Naive thymus-derived CD4-positive, alpha-beta T cell (primary cell): ENCODE measurements at places on chromosomes 1 and 21. TPM values are rescaled to one million over a fixed set of nuclear protein-coding genes. Genes with fewer than 3 reads are reported as not detected.

GRCh38 chr1:182614796-182615454 lies 10.7 kb upstream of the RGS16 start:
- DNase-seq = peak; percentile 26

DNA sequence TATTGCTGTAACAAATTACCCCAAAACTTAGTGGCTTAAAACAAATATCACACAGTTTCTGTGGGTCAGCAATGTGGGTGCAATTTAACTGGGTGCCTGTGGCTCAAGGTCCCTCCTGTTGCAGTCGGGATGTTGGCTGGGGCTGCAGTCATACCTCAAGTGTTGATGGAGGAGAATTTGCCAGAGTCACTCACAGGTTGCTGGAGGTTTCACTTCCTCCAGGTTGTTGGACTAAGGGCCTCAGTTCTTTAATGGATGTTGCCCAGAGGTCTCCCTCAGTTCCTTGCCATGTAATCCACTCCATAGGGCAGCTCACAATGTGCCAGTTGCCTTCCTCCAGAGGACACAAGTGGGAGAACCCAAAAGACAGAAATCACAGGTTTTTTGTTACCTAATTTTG lies 2.5 kb upstream of the TAF13 start:
- DNase-seq = no peak

Gene MTMR11
- 14.2 TPM for total RNA-seq

- DNase-seq = peak; percentile 88
Measured at GRCh38 chr1:221712776-221713431, 29.0 kb downstream of the DUSP10 start.

GRCh38 chr21:26445440-26445839 lies 127.6 kb downstream of the CYYR1 start:
- DNase-seq = no peak

Gene RGS1
- total RNA-seq = 21.9 and 22.1 TPM in 2 replicates

GRCh38 chr1:183694755-183695154 lies 41.6 kb upstream of the APOBEC4 start:
- DNase-seq = no peak

GRCh38 chr1:7490576-7490975 lies 280.5 kb upstream of the VAMP3 start:
- DNase-seq = no peak

GRCh38 chr21:16932314-16932713 lies 580.5 kb upstream of the CXADR start:
- no peak for DNase-seq

- DNase-seq = no peak
Measured at GRCh38 chr1:40766560-40766959, 17.0 kb upstream of the KCNQ4 start.

GRCh38 chr1:110714374-110714995 lies 39.7 kb upstream of the KCNA3 start:
- no peak for DNase-seq

DNA sequence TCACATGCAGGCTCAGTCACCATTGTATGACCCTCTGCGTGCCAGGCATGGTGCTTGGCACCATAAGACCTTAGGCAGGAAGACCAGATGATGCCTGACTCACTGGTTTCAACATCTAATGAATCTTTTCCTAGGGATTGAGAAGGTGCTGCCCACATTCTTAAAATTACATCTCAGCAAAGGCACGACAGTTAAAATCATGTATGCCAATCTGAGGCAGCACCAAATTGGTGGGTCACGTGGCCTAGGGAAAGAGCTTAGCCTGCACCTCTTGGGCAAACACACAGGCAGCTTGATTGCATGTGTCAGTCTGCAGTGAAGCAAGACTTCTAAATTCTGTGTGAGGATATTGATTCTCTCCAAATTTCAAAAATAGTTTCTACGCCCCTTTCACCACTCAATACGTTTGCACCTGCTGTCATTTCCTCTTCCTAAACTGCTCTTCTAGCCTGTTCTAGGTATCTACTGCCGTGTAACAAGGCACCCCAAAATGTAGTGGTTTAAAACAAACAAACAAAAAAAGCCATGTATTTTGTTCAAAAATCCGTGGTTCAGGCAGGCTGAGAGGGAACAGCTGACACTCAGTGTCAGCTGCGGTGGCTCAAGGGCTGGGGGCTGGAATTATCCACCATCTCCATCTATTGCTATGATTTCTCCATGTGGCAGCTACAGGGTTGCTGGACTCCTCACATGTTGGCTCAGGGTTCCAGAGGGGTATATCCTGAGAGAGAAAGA lies 160.2 kb upstream of the FGGY start:
- no peak for DNase-seq

- DNase-seq = peak; percentile 5
Measured at GRCh38 chr21:26715878-26716506, 129.2 kb downstream of the ADAMTS1 start.

GRCh38 chr1:159746666-159747065 lies 32.3 kb upstream of the CRP start:
- DNase-seq = no peak

DNA sequence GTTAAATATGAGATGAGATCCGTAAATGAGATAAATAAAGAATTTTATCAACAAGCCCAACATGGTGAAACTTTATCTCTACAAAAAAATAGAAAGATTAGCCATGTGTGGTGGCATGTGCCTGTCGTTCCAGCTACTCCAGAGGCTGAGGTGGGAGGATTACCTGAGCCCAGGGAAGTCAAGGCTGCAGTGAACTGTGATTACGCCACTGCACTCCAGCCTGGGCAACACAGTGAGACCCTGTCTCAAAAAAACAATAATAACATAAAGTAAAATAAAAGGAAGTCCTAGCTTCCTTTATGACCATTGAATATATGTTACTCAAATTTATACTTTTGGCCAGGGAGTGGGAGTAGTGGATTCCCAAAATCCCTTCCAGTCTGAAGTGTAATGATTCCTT lies 48.7 kb upstream of the TEKT2 start:
- DNase-seq = no peak

DNA sequence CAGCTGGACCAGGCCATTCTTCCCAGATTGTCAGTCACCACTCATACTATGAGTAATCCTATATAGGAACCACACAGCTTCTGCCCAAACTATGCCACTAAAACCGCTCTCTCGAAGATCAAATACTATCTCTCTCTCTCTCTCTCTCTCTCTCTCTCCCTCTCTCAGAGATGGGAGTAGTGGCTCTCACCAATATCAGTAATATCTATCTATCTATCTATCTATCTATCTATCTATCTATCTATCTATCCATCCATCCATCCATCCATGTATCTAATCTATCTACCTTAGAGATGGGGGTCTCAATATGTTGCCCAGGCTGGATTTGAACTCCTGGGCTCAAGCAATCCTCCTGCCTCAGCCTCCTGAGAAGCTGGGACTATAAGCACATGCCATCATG lies 4.7 kb upstream of the HIPK1 start:
- DNase-seq = no peak

DNA sequence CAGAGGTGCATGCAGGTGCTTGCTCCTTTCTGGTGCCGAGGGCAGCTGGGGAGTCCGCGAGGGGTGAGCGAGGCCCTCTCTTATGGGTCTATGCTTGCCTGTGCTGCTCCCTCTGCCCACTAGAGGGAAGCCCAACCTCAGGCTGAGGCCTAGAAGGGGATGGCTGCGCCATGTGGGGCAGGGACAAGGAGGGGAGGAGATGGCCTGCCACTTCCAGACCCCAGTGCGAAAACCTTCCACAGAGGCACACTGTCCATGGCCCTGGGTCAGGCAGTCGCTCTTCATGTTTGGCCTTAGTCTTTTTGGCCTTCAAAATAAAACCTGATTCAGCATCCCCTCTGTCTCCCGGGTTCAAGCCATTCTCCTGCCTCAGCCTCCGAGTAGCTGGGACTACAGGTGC lies 14.0 kb downstream of the RHBG start:
- DNase-seq = peak; percentile 45

DNA sequence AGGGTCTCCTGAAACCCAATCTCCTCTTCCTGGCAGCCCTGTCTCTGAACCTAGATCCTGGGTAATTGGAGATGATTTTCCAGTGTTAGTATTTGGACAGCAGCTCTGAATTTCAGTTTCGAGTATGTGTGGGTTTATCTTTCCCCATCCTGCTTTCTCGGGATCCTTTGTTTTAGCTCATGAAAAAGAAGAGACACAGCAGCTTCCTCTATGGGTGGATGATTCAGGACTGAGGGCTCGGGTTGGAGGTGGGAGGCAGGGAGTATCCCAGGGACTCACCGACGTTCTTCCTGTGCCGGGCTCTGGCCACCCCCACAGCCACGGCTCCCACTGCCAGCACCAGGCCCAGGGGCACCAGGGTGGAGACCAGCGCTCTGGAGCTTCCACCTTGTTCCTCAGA lies 10.4 kb upstream of the FCMR start:
- no peak for DNase-seq

- DNase-seq = no peak
Measured at GRCh38 chr21:16800536-16801275, 712.1 kb upstream of the CXADR start.

DNA sequence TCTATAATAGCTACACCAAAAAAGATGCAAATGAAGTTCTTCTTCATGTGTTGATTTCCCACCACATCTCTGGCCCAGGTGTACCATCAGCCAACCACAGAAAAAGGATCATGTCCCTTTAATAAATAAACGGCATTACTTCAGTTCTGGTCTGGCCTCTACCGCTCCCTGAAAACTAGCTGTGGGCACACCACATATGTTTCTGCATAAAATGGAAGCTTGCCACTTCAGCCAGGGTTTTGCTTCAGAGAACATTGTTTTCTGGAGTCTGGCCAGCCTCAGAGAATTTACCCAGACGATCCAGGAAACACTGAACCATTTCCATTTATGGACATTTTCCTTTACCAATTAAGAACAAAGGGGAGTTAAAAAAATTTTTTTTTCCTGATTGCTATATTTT lies 5.8 kb upstream of the LAMC2 start:
- DNase-seq = no peak

Gene RAP1GAP
- total RNA-seq = 0.16 TPM

GRCh38 chr1:5915587-5916571 lies 76.3 kb downstream of the NPHP4 start:
- DNase-seq = peak; percentile 31

DNA sequence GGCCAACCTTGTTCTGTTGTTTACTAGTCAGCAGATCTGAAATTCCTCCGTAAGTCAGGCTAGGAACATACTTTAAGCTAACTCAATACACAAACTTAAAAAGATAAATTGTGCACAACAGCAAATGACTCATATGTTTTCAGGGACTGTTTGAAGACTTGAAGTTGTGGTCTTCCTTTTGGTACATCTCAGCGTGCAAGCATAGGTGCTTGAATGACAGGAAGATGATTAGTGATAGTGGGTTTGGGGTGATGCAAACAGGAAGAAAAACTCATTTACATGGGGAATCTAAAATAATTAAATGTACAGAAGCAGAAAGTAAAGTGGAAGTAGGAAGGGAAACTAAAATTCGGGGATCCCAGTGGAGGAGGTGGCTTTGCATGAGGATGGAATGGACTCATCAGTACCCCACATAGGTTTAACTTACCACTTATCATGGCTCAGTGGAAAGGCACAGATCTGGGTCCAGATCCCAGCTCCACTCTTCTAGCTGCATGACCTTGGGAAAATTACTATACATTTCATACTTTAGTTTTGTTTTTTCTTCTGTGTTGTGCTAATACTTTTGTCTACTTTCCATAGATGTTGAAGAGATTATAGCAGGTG lies 122.3 kb downstream of the XCL2 start:
- DNase-seq = no peak

Gene LRRC7
- 6.4 TPM for total RNA-seq

GRCh38 chr1:66357478-66358197 lies 176.3 kb upstream of the SGIP1 start:
- peak; percentile 41 for DNase-seq

Gene ZNF648
- total RNA-seq = not detected in 2 replicates

Gene BTG3
- total RNA-seq = 13.9 TPM

Gene FCGR1A
- not detected in 2 replicates for total RNA-seq

Gene KLHDC8A
- not detected for total RNA-seq

GRCh38 chr21:44455524-44456213 lies 359 bp downstream of the LRRC3 start:
- no peak for DNase-seq

Gene PUSL1
- 17.7 TPM for total RNA-seq
